ENCODE measurements at places on chromosomes 4 and X. TPM values are rescaled to one million over a fixed set of nuclear protein-coding genes. Genes with fewer than 3 reads are reported as not detected.

DNA sequence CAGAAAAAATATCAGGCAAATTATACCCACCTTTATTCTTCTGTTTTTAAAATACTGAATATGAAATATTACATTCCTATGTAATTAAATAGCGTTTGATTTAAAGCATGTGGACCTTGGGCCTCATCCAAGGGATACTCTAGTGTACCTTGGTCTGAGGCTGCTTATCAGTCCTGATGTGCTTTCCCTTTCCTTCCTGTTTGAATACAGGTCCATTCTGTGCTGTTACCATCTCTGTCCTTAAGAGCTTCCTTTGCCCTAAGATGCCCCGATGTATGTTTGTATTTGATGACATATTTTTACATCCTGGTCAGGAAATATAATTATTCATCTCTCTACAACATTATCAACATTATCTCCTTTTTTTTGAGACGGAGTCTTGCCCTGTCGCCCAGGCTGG is 24.1 kb downstream of the FAT4 start:
- no peak for DNase-seq

GRCh38 chr4:3390288-3390811 is 51.4 kb upstream of the HGFAC start:
- no peak for DNase-seq

Gene TEX13B
- not detected for polyA plus RNA-seq

Gene PPEF2
- 0.06 TPM for polyA plus RNA-seq

DNA sequence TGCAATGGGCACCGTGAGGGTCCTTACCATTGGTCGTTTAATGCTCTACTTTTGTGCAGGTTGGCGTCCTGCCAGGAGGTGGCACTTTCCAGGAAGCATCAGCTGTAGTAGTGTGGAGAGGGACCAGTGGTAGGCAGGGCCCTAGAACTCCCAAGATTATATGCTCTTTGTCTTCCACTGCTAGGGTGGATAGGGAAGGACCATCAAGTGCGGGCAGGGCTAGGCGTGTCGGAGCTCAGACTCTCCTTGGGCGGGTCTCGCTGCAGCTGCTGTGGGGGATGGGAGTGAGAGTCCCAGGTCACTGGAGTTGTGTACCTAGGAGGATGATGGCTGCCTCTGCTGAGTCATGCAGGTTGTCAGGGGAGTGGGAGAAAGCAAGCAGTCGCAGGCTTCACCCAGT is 134.7 kb downstream of the KLF8 start:
- DNase-seq = no peak

DNA sequence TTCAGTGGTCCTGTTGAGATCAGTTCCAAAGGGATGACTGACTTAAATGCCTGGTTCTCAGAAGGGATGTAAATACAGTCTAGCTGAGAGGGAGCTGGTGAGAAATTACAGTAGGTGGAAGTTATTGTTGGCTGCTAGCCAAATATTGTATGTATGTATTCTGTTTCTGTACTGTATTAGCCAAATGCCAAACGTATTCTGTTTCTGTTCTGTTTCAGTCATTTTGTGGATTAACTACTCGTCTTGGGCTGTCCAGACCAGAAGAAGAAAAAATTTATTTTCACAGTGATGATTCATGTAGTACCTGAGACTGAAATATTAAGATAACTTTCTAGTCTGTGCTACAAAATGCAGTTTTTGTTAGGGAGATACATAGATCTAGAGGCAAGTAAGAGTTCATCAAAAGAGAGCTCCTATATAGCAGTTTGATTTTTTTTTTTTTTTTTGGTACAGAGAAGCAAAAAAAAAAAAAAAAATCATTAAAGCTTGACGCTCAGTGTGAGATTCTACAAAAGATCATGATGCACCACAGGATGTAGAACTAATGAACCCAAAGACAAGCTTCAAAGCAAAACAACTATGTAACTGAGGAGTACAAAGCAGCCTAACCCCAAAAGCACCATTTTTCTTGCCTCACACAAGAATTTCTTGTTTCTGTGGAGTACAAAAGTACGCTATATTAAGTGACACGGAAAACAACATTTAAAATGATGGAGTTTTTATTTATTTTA is 54.8 kb downstream of the CASP6 start:
- DNase-seq = no peak

GRCh38 chr4:16206301-16206700 is 20.0 kb downstream of the TAPT1 start:
- DNase-seq = no peak

DNA sequence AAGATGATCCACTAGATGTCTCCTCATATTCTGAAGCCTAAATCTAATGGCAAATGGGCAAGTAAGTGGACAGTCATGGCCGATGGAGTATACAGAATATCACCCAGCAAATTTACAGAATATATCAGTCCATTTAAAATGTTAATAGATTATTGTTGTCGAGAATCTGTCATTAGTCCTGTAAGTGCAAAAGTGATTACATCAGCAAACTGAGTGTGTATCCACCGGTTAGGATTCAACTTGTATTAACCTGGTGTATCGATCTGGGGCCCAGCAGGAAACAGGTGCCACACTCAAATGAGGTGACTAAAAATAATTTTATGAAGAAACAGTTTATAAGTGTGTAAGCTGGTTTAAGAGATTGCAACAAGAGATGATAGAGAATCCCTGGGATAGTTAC is 367.9 kb upstream of the FAM47C start:
- DNase-seq = no peak

All from left renal pelvis (tissue), 4 donors.